Renal pelvis (tissue), 12 donors: ENCODE measurements at places on chromosomes 6 and 20. TPM values are rescaled to one million over a fixed set of nuclear protein-coding genes. Genes with fewer than 3 reads are reported as not detected.
A peak's percentile ranks its signal among the peaks of the same experiment; 100 is the strongest.

Gene DZANK1
- 5.8 TPM for polyA plus RNA-seq

Gene NPEPL1
- 55.0 TPM for polyA plus RNA-seq

Gene RIMS1
- 2.4 TPM for polyA plus RNA-seq

Gene NFATC2
- polyA plus RNA-seq: 1.7 TPM

Gene FOXS1
- polyA plus RNA-seq: 9.2 TPM

Gene VSTM2L
- polyA plus RNA-seq: 1.5 TPM

Gene MRAP2
- polyA plus RNA-seq: 3.9 TPM

GRCh38 chr6:130420911-130421310 lies 55.1 kb downstream of the TMEM200A start:
- peak; percentile 8 for DNase-seq

GRCh38 chr6:134447883-134448387 lies 130.0 kb upstream of the SGK1 start:
- DNase-seq: no peak

- no peak for DNase-seq
Observed at GRCh38 chr6:81938014-81938856, 185.8 kb upstream of the TENT5A start.

DNA sequence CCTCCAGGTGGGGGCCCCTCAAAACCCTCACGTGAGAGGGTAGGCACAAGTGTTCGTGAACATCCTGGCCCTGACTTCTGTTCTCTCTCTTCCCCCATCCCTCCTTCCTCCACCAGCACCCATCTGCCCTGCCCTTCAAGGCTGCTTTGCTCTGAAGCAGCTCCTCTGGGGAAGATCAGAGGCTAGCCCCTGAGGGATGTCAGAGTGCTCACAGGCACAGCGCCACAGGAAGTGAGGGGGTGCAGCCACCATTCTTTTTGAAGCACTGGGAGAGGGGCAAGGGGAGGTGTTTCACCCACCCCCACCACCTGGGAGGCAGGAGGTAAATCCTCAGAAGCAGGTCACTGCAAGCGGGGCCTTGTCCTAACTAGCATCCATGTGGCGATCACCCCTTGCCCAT lies 11.4 kb downstream of the MOCS1 start:
- no peak for DNase-seq

DNA sequence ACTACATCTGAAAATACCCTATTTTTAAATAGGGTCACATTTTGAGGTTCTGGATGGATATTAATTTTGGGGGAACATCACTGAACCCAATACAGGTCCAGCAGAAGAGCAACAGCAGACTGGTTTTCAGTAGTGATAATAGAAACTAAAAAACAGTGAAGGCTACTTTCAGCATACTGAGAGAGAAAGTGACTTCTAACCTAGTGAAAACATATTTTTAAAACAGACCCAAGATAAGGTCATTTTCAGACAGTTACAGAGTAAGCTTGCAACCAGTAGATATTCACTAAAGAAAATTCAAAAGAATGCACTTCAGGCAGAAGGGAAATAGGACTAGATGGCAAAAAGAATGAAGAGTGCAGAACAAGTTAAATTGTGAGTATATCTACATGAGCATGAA lies 42.0 kb upstream of the TMEM244 start:
- DNase-seq: no peak

GRCh38 chr6:132961122-132961521 lies 146.8 kb downstream of the RPS12 start:
- DNase-seq: no peak

GRCh38 chr6:150492507-150492906 lies 107.2 kb upstream of the PLEKHG1 start:
- no peak for DNase-seq
